ENCODE measurements at places on chromosomes 1 and 21.

DNA sequence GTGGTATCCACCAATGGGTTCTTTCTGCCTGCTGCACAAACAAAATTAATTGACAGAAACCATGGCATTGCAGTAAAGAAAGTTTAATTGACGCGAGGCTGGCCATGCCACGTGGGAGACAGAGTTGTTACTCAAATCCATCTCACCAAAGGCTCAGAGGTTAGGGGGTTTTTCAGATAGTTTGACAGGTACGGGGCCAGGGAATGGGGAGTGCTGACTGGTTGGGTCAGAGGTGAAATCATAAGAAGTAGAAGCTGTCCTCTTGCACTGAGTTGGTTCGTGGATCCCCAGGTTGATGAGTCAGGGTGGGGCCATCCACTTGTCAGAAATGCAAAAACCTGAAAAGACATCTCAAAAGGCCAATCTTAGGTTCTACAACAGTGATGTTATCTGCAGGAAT is 941 bp upstream of the TBCE start:
- peak; percentile 3 for DNase-seq

DNA sequence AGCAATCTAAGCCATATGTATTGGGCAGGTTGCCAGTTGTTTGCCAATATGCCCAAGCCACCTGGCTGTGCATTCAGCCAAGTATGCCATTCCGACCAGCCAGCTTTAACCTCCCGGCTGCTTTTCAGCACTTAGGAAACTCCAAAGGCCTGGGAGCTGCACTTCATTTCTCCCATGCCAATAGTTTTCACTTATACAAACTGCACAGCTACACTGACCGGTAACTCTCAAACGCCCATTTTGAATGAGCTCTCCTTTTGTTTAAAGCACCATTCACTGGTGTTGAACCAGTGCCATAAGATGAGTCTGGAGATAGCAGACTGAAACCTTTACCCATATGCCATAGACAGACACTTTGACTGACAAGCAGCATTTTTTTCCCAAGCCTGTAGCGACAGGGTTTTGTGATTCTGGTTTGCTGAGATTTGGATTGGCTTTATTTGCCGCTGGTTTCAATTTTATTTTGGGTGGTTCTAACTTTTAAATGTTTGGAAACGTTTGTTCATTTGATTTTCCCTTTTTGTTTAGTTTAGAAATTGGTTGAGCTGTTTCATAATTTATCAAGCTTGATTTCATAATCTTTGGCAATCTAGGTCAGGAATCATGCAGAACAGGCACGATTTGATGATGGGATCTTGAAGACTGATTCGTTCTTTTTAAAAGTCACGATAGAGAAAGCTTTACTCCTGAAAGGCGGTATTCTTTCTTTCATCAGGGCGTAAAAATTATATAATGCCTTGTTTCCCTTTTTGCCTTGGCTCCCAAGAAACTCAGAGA is 144.6 kb downstream of the NFIA start:
- DNase-seq: no peak

- DNase-seq: no peak
These were observed 245.5 kb downstream of the S1PR1 start for GRCh38 chr1:101482306-101482705.

GRCh38 chr1:4172644-4173599 is 272.9 kb upstream of the C1orf174 start:
- DNase-seq: no peak

- no peak for DNase-seq
These were observed 1.1 kb downstream of the TAS1R3 start for GRCh38 chr1:1332031-1332755.

DNA sequence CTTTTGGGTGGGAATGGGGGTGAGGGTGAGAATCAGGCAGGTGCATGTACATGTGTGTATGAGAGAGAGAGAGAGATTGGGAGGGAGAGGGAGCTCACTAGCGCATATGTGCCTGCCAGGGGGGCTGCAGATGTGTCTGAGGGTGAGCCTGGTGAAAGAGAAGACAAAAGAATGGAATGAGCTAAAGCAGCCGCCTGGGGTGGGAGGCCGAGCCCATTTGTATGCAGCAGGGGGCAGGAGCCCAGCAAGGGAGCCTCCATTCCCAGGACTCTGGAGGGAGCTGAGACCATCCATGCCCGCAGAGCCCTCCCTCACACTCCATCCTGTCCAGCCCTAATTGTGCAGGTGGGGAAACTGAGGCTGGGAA is 95.0 kb downstream of the EPHB2 start:
- no peak for DNase-seq

GRCh38 chr1:28894785-28895184 is 19.6 kb upstream of the EPB41 start:
- no peak for DNase-seq

GRCh38 chr21:42988236-42988965 is 14.0 kb downstream of the PKNOX1 start:
- no peak for DNase-seq

GRCh38 chr1:115215110-115215509 is 122.9 kb downstream of the NGF start:
- DNase-seq: no peak

- DNase-seq: no peak
These were observed 49.7 kb downstream of the RAP1A start for GRCh38 chr1:111669268-111669667.

GRCh38 chr1:50974618-50974935 is 4.5 kb downstream of the CDKN2C start:
- no peak for DNase-seq

DNA sequence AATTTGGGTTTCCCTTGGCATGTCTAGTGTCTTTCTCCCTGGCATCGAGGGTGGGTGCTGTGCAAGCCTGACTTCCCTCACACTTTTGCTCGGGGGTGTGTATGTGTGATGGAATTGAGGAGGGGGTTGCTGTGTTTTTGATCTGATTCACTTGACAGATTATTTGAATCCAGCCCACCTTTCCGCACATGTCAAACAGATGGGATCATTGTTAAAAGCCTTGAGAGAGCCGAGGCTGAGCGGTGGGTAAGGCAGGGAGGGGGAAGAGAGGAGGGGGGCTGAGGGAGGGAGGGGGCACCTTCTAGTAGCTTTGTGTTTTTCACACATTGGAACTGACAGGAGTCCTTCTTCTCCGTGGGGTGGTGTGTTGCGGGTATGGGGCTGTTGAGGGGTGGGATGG is 90.0 kb downstream of the PAPPA2 start:
- DNase-seq: no peak

GRCh38 chr1:221907166-221907932 is 165.5 kb upstream of the DUSP10 start:
- DNase-seq: no peak

DNA sequence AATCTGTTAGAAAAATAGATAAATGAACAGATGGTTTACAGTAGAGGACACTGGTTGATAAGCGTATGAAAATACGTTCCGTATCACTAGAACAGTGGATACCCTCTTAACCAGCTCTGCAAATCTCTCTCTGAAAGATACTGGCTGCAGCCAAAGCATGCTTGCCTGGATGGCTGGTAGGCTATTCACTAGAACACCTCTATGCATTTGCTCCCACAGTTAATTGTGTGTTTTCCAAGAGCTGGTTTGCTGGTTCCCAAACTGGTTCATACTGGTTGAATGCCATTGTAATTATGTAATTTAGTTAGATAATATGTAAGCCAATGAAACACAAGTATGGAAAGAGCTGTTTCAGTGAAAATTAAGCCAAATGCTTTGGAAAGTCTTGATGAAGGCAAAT is 126.6 kb downstream of the C1orf21 start:
- DNase-seq: no peak

DNA sequence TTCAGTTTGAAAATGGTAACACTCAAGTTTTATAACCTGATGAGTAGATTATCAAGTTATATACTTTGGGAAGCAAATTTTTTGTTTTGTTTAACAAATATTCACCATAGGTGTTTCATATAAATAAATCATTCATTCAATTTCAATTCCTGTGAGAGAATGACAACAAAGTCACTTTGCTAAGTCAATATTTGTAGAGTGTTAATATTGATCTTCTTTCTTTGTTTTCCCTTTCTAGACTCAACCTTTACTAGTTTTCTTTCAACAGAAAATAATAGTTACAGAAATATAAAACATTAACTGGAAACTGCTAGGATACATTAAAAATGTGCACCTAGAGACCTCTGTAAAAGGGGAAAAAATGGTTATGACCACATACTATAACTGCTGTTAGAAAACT is 11.1 kb downstream of the EFCAB7 start:
- no peak for DNase-seq

GRCh38 chr1:170133766-170134495 is 11.8 kb upstream of the NTMT2 start:
- DNase-seq: no peak

DNA sequence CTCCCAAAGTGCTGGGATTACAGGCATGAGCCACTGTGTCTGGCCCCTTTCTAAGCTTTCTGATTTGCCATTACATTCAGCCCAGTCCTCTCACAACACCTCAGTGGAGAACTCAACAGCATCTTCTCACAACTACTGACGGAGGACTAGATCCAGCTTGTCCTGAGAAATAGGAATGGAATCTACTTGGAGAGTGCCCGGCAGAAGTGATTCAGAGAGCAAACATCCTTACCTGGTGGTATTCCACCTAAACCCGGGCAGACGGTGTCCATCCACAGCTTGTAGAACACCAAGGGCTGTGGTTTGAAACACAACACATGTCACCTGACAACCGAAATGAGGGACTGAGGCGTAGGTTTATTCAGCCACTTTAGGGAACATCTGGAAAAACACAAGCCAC is 28.8 kb upstream of the CCSAP start:
- DNase-seq: no peak

GRCh38 chr1:70895531-70895930 is 152.1 kb downstream of the PTGER3 start:
- DNase-seq: no peak

- no peak for DNase-seq
These were observed 789 bp upstream of the GJB4 start for GRCh38 chr1:34758751-34759150.
